ENCODE measurements at places on chromosomes 12 and 14.
A peak's percentile ranks its signal among the peaks of the same experiment; 100 is the strongest.

- no peak for DNase-seq
Measured at GRCh38 chr12:19546027-19546426, 106.7 kb downstream of the AEBP2 start.

DNA sequence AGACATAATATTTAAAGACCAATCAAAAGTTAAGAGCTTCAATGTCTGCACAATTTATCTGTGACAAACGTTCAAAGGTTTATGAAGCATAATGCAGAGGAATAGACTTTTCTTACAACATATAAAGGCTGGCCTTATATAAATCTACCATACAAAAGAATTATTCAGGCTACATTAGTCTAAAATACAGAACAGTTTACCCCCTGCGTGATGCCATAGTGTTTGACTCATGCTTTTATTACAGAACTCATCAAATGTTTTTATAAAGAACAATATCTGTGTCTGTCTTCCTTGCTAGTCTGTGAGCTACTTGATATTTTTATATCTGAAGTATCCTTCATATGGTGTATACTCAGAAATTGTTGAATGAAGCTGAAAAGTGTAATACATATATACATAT lies 1084.5 kb upstream of the FLRT2 start:
- DNase-seq, result no peak

GRCh38 chr12:104998423-104999346 lies 12.6 kb downstream of the NOPCHAP1 start:
- no peak for DNase-seq

DNA sequence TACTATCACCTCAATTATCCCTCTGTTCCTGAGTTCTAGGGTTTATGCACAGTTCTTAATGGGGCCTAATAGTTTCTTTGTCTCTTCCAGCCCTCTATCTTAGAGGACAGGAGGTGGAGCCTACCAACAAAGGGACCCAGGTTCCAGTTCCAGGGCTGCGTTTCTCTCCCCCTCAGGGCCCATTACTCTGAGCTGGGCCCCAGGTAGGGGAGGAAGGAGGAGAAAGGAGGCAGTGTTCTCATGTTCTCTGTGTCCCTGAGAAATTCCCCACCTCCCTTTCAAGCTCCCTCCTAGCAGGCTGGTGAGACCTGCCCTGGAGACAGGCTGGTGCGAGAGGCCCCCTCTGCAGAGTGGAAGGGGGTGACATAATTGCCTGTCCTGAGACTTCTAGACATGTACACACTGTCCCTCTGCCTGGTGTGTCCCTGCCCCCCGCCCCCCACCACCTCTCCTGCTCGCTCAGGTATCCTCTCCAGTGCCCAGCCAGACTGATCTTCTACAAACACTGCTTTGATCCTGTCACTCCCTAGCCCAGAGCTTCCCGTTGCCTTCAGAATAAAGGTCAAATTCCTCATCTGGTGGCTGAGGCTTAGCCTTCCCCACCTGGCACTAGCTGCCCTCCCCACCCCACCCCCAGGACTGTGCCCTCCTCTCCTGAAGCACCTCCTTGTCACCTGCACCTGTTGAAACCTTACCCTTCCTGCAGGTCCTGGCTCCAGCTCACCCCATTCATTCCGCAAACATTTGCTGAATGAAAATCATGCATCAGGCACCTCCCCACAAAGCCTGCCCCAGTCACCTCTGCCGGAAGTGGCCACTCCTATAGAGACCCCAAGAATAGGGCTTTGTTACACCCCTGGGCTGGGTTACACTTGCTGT lies 21.1 kb upstream of the KRT8 start:
- DNase-seq, result no peak

DNA sequence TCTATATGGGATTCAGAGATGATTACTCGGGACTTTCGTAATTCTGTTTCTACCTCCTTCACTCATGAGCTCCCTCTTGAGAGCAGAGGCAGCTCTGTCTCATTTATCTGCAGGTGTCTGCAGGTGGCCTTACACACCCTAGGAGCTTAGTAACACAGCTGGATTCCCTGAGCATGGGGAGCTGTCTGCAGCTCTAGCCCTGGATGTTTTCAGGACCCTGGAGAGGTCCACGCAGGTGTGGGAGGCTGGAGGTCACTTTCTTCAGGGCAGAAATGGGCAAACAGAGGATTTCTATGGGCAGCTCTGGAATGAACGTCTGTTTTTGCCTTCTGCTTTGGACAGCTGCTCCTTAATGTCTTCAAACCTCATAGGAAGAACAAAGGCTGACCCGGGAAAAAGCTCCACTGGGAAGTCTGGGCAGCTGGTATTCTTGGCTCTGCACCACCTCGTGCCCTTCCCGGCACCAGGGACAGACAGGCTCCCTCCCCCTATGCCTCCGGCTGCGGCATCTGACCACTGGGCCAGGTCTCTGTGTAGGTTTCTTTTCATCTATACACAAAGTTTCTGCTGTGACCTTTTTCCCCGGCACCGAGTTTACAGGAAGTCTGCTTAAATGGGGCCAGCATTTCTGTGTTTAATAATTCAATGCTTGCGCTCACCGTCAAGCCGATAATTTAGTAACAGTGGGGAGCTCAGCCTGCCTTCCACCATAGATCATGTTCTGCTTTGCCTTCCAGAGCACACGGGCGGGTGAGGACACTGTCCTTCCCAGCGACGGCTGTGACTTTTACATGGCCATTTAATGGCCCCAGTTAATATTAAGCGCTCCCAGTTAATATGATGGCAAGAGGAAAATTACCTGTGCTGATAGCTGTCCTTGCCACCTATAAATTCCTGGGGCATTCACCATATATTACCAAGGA lies 320.2 kb upstream of the SFSWAP start:
- peak; percentile 43 for DNase-seq

DNA sequence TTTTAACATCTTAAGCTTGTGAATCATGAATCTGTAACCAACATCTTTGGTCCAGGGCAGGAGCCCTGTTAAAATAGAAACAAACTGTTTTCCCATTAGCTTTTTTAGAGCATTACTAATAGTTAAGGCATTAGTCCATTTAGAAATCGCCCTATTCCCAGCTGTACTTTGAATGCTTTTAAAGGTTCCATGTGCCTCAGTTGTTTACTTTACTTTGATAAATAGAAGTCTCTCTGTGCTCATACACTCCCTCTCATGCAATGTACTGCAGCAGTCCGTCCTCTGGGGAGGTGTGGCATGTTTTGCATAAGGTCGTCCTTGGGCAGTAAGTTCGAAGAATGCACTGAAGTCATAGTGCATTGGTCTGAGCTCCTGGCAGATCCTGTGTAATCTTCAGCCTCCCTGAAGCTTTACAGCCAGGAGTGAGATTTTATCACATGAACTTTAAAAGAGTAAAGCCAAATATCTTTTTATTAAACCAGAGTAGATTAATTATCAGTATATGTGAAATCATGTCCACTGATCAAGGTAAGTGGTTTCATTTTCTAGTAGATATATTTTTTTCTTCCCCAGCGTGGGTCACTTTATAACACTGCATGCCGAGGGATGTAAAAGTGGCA lies 134.7 kb downstream of the FGD4 start:
- DNase-seq, result peak; percentile 55

DNA sequence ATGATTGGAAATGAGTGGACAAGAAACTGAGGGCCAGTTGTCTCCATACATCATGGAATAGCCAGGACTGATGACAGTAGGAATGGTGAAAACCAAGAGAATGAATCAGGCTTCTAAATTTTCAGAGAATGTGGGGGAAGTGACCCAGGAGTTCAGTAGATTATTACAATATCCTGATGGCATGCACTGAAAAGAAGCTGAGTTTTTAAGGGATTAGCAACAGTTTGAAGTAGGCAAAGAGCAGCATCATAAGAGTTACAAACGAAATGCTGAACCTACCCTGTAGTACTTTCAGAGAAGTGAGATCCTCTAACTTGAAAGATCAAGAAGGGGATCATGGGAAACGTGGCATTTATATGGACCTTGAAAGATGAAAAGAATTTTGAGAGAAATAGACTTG lies 13.2 kb downstream of the SLC2A14 start:
- DNase-seq, result no peak

DNA sequence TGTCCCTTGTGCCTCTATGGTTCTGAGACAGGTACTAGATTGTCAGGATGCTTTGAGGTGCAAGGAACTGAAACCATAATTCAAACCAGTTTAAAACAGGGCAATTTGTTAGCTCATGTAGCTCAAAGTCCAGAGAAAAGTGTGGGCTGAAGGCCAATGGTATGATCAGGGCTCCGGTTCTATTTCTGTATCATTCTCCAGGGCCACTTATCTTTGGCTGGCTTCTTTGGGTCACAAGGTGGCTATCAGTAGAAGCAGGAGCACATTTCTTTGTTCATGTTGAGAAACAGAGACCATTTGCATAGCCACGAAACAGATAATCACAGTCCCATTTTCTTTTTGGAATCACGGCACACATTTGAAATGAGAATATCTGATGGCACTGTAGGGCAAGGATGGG lies 294.9 kb downstream of the ETNK1 start:
- no peak for DNase-seq

- DNase-seq, result no peak
Measured at GRCh38 chr12:15636060-15636890, 152.9 kb downstream of the EPS8 start.

DNA sequence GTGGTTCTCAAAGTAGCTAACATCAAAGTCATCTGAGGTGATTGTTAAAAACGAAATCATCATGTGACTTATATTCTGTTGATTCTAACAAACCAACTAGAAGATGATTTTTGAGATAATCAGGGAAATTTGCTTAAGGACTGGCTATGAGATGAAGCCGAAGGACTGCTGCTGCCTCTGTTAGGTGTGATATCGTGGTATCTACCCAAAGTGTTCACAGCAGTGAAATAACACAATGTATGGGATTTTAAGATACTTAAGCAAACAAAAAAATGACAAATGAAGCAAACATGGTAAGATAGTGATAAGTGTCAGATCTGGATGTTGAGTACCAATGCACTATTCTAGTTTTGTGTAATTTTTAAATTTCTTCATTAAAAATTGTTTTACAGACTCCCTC lies 59.1 kb downstream of the GXYLT1 start:
- no peak for DNase-seq

DNA sequence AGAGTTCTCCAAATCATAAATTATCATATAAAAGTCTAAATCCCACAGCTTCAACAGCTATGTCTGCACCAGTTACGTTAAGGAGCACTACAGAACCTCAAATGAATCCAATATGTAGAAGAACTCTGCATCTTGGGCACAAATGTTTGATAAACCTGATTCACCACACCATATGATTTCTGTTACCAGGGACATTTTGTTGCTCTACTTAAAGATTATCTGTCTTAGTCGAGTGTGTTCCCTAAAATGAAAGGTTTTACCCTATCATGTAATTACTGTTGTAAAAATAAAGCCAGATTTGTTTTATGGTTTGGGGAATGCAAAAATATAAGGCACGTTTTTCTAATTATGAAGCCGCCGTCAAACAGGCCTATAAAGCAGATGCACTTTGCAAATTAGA lies 363.1 kb downstream of the EGLN3 start:
- DNase-seq, result no peak

DNA sequence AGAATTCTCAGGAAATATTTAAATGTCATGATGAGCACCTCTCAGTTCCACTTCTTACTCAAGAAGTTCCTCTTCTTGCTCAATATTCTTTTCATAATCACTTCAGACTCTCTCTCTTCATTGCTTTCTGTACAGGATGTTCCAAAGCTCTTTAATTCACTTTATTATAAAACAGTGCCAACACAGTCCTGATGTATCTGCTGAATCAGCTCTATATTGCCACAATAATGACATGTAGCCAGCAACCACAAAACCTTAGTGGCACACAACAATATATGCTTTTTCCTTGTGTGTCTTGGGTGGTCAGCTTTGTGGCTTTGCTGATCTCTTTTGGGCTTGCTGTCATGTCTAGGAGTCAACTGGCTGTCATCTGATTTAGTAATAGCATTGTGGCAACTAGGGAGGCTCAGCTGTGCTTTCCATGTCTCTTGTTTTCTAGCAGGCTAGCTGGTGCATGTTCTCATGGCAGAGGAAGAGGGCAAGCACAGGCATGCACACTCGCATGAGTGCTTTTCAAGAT lies 52.8 kb upstream of the SLC2A13 start:
- DNase-seq, result no peak

- DNase-seq, result no peak
Measured at GRCh38 chr12:100608776-100609175, 35.3 kb downstream of the GAS2L3 start.

DNA sequence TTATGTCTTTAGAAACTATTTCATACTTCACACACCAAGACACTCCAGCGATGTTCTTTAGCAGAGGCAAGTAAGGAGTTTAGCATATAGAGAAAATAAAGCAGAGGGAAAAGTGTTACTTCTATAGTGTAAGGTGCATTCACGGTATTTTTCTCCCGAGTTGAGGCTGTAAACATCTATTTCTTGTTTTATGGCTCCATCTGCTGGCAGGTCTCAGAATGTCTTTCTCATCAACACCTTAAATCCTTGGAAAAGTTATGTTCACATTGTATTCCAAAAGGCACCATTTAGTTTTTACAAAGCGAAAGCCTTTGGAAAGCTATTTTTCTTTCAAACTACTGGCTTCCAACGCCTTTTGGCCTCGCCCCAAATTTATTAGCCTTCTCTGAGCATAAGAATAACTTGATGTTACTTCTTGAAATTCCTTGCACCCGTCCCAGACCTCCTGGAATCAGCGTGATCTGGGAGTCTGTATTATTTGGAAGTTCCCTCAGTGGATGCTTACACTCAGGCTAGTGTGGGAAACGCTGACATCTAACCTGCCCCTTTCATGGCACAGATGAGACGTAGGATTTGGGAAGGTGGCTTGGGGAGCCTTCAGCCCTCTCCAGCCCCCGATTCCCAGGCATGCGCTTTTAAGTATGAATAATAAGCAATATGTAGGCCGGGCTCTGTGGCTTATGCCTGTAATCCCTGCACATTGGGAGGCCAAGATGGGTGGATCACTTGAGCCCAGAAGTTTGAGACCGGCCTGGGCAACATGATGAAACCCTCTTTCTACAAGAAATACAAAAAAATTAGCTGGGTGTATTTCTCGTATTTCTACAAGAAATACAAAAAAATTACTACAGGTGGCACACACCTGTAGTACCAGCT lies 1.9 kb upstream of the PIWIL1 start:
- DNase-seq, result peak; percentile 49

- no peak for DNase-seq
Measured at GRCh38 chr12:14135996-14136395, 154.6 kb upstream of the GRIN2B start.

DNA sequence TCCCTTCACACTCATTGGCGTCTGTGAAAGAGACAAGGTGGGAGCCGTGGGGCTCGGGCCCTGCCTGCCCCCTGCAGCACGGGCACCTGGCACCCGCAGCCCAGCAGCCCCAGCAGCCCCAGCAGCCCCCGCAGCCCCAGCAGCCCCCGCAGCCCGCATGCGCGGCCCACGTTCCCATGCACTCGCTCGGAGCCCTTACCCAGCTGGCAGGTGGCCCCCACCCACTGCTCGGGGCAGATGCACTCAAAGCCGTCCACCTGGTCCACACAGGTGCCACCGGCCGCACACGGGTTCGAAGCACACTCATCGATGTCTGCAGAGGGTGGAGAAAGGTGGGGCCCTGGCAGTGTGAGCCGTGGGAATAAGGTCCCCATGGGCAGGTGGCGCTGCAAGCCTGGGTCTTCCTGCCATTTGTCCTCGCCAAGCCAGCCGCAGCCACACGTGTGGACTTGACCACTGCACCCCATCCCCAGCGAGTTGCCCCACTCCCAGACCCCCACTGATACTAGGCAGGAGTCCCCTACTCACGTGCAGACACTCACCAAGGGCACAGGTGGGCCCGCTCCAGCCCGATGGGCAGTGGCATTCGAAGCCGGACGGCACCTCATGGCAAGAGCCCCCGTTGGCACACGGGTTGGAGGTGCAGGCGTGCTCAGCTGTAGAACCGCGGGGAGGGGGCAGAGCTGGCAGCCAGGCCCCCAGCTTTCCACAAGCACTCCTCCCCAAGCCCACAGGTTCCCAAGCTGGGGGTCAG lies 17.3 kb downstream of the JAG2 start:
- DNase-seq, result no peak

- no peak for DNase-seq
Measured at GRCh38 chr12:93729934-93730333, 52.8 kb downstream of the CRADD start.

Measured in HAP-1 (cell line).